ENCODE measurements at places on chromosomes 2 and 18.

- peak; percentile 57 for DNase-seq
Measured at GRCh38 chr2:6181525-6181924, 489.3 kb downstream of the SOX11 start.

DNA sequence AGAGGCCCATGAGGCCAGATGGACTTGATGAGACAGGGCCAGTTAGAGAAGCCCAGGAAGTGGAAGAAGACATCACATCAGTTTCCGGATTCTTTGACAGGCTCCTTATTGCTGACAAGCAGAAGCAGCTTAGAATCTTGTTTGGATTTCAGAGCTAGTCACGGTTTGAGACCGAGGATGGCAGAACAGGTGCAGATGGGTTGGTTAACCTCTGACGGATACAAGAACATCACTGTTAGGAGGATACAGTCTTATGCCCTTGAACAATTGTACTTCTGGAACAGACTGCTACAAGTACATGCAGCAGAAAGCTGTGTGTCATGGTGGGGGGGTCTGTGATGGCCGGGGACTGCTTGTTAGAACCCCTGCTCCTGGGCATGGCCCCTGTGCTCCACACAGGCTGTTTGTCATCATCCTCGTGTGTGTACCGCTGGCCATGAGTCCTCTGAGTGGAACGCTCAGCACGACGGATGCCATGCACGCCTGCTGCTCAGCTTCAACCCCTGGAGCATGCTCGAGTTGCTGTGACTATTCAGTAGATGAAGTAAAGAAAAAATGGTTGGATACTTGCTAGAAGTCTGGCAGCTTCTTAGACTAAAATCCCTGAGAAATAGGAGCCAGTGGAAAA lies 217.7 kb downstream of the SH3RF3 start:
- no peak for DNase-seq

- peak; percentile 21 for DNase-seq
Measured at GRCh38 chr2:70552501-70553333, 909 bp downstream of the TGFA start.

DNA sequence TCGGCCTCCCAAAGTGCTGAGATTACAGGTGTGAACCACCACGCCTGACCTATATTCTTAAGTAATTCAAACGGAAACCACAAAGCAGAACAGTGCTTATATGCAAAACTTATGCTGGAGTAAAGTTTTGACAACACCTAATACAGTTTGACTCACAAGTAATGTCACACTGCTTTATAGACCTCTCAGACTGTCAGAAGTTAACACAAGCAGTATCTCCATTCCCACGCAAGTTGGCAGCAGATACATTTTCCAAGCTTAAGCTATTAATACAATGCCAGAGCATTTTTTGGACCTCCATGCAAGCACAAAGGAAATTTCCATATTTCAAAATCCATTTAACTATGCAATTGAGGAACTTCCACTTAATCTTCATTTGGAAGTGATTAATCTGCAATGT lies 21.0 kb upstream of the SANBR start:
- DNase-seq, result no peak

GRCh38 chr18:51260118-51260517 lies 62.6 kb upstream of the MEX3C start:
- DNase-seq, result no peak

DNA sequence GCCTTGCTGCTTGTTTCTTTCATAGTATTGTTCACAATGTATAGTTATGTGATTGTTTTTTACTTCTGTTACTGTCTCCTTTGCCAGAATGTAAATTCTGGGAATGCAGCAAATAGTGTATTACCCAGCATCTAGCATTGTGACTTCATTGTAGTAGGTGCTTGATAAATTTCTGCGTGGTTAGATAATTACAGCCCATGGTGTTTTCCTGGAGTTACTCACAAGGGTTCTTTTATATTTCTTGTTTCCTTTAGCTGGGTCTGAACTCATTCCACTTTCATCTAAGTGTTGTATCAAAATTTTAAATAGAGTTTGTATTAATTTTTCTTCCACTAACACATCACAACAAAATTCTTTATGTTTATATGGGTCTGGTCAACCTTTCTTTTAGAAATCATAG lies 132.6 kb downstream of the MAP4K4 start:
- peak; percentile 53 for DNase-seq

DNA sequence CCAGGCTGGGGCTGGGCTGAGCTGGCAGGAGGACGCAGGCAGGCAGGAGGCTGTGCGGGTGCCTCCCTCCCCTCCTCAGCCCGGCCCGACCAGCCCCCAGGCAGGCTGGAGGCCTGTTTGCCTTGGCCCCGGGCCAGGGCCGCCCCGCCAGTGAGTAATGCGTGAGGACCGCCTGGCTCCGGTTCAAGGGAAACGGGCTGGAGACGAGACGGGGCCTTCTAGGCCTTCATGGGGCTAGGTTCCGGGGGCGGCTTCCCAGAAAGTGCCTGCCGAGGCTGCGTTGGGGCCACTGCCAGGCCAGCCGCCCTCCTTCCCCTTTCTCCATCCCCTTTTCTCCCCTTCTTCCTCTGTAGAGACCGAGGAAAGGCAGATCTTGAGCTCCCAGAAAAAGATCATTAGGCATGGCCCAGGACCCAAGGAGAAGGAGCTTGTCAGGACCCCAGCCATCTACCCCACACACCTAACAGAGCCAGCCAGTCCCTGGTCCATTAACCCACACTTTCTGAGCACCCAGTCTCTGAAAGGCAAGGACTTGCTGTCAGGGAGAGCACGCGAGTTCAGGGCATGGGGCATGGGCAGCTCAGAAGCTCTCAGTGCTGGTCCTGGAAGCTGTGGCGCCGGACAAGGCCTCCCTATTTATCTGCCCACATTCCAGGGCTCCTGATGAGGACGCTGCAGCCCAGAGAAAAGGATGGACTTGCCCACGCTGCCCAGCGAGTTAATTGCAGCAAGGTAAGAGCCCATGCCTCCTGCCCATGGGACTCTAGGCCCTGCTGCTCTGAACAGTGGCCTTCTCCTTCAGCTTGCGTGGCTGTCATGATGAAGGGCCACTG lies 48.5 kb downstream of the SMAD7 start:
- peak; percentile 70 for DNase-seq

DNA sequence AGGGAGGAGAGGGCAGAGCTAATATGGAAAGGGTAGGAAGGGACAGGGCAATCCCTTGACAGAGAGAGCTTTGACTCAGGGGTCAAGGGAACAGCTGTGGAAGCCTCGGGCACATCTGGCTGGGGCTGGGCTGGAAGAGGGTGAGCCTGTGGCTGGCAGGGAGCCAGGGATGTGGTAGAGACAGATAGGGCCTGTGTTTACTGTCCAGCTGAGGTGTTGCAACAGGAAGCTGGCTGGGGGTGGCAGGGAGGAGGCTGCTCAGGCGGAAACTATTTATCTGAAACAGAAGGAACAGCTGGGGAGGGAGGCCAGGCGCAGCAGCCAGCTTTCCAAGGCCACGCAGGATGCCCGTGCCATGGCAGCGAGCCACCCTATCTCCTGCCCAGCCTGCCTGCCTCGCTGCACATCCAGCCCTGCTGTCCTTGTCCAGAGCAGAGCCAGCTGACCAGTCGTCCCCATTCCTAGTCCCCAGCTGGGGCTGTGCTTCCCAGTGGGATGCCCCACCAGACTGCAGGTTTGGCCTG lies 264.7 kb downstream of the CYP26B1 start:
- DNase-seq, result peak; percentile 72

GRCh38 chr2:207617011-207617671 lies 8.1 kb downstream of the METTL21A start:
- DNase-seq, result peak; percentile 63

DNA sequence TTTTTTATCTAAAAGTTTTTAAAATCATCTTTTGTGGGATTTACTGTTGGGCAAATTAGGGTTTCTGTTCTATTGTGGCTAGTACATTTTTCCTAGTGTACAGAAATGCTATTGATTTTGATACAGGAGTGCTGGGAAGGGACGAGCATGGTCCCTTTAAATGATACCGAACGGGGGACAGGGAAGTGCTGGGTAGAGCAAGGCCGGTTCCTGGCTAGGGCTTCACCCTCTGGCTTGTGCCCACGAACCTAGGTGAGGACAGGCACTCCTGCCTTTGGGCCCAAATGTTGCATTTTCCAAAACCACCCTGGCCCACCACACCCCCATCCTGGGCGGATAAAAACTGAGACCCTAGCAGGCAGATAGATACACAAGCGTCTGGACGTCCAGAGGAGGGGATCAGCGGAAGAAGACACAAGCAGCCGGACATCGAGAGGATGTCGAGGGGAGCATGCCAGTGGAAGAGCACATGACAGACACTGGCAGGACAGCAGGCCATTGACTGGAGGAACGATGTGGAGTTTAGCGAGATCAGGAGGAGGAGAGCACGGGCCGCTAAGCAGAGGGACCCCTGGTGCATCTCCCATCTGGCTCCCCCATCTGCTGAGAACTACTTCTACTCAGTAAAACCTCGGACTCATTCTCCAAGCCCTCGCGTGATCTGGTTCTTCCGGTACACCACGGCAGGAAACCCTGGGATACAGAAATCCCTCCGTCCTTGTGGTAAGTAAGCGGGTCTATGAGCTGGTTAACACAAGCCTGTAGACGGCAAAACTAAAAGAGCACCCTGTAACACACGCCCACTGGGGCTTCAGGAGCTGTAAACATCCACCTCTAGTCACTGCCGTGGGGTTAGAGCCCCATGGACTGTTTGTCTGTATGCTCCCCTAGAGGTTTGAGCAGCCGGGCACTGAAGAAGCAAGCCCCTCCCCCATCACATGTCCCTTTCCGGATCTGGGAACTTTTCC lies 13.5 kb upstream of the CALCRL start:
- peak; percentile 64 for DNase-seq

- DNase-seq, result peak; percentile 46
Measured at GRCh38 chr2:164061129-164061746, 325.4 kb upstream of the FIGN start.

GRCh38 chr2:224178056-224178455 lies 139.0 kb upstream of the SERPINE2 start:
- no peak for DNase-seq

DNA sequence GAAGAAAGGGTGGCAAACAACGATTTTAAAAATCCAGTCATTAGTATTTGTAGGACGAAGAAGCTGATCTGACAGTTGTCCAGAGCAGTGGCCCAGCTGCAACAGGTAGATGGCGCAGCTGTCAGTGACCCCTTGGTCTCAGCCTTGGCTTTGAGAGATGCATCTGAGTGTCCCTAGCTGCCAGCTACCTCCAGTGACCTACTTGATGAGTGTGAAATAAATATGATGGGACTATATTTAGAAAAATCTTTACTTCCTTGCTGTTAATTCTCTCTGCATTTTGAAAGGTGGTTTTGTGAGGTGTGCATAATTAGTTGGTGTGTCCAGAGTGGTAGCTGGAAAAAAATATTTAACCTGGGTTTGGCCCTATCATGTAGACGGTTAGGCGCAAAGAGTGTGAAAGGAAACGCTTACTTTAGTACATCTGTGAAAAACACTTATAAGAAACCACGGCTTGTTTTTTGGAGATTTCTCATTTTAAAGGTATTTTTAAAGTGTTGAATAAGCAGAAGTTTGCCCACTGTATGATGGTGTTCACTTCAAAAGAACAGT lies 963 bp downstream of the INPP1 start:
- DNase-seq, result peak; percentile 30

DNA sequence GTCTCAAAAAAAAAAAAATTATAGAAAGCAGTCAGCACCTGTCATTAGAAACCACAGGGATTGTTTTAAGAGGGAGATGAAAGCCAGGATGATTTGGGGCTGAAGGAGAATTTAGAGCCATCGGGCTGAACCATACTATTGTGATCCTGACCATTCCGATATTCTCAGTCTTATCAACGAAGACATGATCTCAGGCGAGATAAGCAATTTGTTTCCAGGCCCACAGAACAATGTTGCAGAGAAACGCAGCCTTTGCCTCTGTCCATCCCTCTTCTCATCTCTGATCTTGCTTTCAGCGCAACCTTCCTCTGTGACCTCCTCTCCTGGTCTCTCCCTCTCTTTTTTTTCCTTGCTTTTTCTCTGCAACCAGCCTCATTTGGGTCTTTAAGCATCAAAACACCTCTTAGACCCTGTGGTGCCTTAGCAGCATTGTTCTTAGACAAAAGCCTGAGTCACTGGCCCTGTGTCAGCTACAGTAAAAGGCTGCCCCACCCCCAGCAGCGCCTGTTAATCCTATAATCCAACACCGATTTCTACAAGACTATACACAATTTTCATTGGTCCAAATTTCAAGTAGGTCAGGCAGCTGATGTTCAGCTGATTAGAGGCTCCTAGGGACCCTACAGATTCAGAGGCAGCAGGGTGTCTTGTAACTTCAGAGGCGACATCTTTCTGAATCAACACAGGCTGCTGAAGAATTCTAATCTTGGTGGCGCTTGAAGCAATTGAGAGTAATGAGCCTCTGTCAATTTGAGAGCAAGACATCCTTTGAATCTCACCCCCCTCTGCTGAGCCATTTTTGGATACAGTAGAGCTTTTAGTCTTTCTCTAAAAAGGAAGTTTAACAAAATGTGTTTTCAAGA lies 206.0 kb downstream of the NCK2 start:
- no peak for DNase-seq

- no peak for DNase-seq
Measured at GRCh38 chr2:85511008-85511811, 27.8 kb upstream of the MAT2A start.

DNA sequence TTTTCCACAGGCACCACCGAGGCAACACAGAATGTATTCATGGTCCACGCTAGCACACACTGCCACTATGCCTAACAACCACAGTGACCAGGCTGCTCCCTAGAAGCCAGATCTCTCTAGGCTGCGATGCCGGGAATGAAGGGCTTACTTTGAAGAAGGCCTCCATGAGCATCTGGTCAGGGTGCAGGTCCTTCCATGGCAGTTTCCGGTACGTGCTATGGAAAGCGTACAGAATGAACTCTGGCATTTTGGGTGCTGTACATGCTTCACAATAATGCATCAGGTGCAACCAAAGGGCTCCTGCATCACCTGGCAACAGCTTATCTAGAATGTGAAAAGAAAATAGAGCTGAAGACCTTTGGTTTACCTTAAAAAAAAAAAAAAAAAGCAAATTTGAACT lies 44.9 kb downstream of the SIGLEC15 start:
- no peak for DNase-seq

DNA sequence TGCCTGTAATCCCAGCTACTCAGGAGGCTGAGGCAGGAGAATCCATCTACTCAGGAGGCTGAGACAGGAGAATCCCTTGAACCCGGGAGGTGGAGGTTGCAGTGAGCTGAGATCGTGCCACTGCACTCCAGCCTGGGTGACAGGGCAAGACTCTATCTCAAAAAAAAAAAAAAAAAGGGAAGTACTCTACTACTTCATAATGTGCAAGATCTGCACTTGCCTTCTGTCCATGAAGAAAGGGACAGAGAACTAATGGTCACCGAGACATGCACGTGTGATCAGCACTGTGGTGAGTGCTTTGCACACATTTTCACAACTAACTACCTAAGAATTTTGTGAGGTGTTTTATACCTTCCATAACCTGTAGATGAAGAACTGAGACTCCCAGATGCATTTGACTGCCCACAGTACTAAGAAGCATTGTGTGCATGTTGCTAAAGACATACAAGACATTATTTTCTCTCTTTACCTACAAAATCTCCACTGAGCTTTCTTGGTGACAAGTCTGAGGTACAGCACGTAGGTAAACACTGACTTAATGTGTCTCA lies 784.8 kb upstream of the ID2 start:
- no peak for DNase-seq

- DNase-seq, result no peak
Measured at GRCh38 chr2:80168037-80168436, 136.5 kb downstream of the LRRTM1 start.

Data from renal cortical epithelial cell (primary cell).